Posterior vena cava (tissue), 2 donors: ENCODE measurements at places on chromosomes 6 and 20. TPM values are rescaled to one million over a fixed set of nuclear protein-coding genes. Genes with fewer than 3 reads are reported as not detected.

Gene SLC52A3
- 3.6 TPM for total RNA-seq

Gene BTNL2
- not detected for total RNA-seq

Gene ADGB
- total RNA-seq, result not detected

Gene KCNQ2
- total RNA-seq, result not detected

Gene SLC22A7
- not detected for total RNA-seq

Gene IL17F
- not detected for total RNA-seq

Gene PRL
- total RNA-seq, result not detected

Gene FKBP1C
- not detected for total RNA-seq

Gene LCA5
- 6.8 TPM for total RNA-seq

Gene GPSM3
- 22.1 TPM for total RNA-seq

Gene SLC32A1
- not detected for total RNA-seq

Gene CGAS
- total RNA-seq, result 5.3 TPM

Gene TFAP2A
- total RNA-seq, result not detected

Gene THBS2
- total RNA-seq, result 373 TPM

Gene TPD52L1
- total RNA-seq, result 51.7 TPM

Gene OR2H2
- total RNA-seq, result not detected

Gene RUNX2
- 1.00 TPM for total RNA-seq

Gene RIMS4
- total RNA-seq, result 5.6 TPM

Gene NR2E1
- not detected for total RNA-seq

Gene PSORS1C2
- total RNA-seq, result not detected

Gene WFDC11
- total RNA-seq, result not detected

Gene ARMC2
- total RNA-seq, result 12.5 TPM

Gene RFX6
- not detected for total RNA-seq

Gene FOXA2
- total RNA-seq, result not detected

Gene HLA-DRB5
- total RNA-seq, result 61.3 TPM

Gene FAM83D
- total RNA-seq, result 94.3 TPM

Gene MYLK4
- total RNA-seq, result 0.67 TPM

Gene BPIFB6
- total RNA-seq, result not detected

Gene RAET1L
- total RNA-seq, result not detected

Gene GPX5
- not detected for total RNA-seq

Gene SYNJ2
- 19.6 TPM for total RNA-seq

Gene SLC4A11
- 0.38 TPM for total RNA-seq

Gene BCAS1
- 1.8 TPM for total RNA-seq

Gene AVP
- not detected for total RNA-seq

Gene SMOC2
- total RNA-seq, result 176 TPM

Gene TMEM217
- 2.0 TPM for total RNA-seq

Gene KIAA0408
- 3.0 TPM for total RNA-seq
